Stimulated activated CD4-positive, alpha-beta T cell treated with anti-CD3 and anti-CD28 coated beads, Interleukin-12 subunit alpha, Interleukin-12 subunit beta, amount 100 ng/mL, for 24 hours (primary cell): ENCODE measurements at places on chromosomes 2 and 18.

DNA sequence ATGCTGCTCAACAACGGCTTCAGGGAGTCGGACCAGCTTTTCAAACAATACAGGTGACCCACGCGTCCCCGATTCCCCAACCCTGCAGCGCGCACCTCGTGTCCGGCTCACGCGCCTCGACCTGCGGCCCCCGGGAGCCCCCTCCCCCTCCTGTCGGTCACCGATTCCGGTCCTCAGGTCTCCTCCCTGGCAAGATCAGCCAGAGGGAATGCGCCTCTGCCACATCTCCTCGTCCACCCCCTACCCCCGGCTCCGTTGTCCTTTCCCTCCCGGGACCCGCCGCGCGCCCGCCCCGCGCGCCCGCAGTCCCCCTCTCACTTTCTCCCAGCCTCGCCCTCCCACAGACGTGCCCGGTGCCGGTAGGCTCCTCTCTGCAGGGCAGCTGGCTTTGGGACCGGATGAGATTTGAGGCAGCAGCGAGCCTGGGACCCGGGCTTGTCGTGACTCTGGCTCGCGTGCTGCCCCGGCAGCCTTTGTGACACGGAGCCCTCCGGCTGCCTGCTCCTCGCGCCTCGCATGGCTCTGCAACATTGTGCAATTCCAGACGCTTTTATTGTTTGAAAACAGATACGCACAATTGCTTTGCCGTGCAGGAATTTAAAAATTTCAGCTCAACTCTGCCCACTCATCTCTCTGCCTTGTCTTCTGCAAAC, 558 bp downstream of the TTC39C start:
- no peak for DNase-seq

- DNase-seq, result no peak
These were observed 9.7 kb downstream of the LMAN2L start for GRCh38 chr2:96730212-96730611.

- no peak for DNase-seq
These were observed 101.6 kb downstream of the ADCYAP1 start for GRCh38 chr18:1006304-1006703.

DNA sequence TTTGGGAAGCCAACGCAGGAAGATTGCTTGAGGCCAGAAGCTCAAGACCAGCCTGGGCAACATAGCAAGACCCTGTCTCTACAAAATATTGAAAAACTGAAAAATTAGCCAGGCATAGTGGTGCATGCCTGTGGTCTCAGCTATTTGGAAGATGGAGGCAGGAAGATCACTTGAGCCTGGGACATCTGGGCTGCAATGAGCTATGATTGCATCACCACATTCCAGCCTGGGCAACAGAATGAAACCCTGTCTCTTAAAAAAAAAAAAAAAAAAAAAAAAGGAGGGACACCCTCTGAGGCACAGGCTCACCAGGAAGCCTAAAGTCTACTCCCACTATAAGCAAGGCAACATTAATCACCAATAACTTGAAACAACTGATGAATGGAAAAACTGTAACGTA, 151.1 kb downstream of the CCDC148 start:
- DNase-seq, result no peak

- DNase-seq, result no peak
These were observed 96.7 kb downstream of the STRN start for GRCh38 chr2:36869606-36870005.

GRCh38 chr2:222739939-222740338, 68.5 kb downstream of the MOGAT1 start:
- DNase-seq, result no peak

DNA sequence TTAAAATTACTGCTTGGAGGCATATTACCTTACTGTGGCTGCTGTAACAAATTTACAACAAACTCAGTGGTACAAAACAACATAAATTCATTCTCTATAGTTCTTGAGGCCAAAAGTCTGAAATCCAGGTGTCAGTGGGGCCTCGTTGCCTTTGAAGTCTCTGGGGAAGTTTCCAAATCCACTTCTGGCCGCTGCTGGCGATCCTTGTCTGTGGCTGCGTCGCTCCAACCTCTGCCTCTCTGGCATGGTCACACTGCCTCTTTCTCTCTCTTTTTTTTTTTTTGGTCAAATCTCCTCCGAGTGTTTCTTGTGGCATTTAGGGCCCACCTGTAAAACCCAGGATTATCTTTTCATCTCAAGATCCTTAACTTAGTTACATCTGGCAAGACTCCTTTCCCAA, 182.8 kb downstream of the ST6GAL2 start:
- DNase-seq, result no peak

DNA sequence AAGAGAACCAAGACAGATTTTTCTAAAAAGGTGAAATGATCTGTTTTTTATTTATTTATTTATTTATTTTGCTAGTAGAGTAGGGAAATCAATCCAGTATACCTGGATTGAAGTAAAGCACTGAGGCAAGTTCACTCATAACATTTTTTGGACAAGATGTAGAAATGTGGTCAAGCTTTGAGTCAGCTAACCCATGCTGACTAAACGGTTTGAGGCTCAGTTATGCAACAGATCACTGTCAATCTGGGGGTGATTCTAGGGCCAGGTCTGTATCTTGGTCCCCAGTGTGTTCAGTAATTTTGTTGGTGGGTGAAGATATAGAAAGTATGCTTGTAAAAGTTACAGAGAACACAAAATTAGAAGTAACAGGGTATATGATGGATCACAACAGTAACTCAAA, 60.2 kb downstream of the RMDN2 start:
- DNase-seq, result no peak

GRCh38 chr18:66682855-66683322, 79.0 kb upstream of the CDH19 start:
- no peak for DNase-seq

GRCh38 chr2:136173126-136173525, 55.2 kb upstream of the CXCR4 start:
- no peak for DNase-seq

DNA sequence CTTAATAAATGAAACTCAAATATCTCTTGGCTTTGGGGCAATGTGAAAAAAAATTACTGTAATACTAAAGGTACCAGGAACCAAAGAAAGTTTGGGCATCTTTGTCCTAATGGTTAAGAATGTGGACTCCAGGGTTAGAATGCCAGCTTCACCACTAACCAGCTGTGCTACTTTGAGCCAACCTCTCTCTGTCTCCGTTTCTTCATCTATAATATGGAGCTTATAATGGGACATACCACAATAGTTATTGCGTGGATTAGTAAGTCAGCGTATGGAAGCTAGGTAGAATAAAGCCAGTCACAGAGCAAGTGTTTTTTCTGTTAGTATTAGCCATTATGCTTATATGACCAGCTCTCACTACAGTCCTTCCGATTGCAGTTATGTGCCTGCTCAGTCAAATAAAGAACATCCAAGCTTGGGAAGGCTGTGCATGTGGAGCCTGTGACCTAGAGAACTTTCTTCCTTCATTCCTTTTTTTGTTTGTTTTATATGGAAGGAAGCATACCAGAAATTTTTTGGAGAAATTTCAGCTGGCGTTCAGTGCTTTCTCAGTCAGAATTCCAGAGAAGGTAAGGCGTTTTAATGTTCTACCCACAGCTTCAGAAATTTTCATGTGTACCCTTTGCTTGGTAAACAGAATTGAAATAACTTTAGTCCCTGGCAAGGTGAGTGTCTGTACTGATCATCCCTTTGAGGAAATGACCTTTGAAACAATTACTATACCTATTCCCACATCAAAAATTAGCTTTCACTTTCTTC, 114.0 kb upstream of the RND3 start:
- no peak for DNase-seq

DNA sequence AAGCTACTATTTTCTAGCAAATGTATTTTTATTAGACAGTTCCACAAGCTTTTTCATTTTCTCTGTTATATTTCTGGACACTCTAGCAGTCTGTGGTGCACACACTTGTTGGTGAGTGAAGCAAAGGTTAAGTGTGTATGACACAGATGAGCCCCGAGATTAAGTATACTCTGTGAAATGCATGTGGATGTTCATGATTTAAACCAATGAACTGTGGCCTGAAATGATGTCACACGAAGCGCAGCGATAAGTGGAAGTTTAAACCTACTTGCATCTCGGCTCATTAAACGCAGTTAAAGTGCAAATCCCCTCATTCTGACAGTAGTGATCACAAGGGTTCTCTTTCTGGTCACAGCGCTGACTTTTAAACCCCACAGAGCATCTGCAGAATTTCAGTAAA, 1488.8 kb upstream of the NXPH2 start:
- no peak for DNase-seq

DNA sequence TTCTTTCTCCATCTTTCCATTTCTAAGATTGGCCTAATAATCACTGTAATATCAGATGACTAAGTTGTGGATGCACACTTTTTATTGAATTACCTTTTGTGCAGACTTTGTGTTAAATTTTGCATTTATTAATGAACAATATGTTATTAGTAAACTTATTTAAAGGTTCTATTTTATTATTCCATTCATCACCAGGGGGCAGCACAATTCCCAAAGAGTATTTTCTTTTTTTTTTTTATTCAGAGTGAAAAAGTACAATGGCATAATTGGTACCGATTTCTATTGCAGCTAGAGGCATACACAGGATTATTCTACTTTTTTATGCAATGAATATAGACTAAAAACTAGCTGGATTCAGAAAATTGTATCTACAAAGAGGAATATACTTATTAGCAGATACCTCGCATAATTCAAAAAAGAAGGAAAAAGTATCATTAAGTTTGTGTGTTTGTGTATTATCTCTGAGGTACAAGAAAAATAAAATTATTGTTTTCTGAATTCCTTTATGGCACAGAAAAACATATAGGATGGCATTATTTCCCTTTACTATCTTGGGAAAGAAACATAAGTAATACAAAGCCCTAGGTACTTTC, 390.6 kb downstream of the ERBB4 start:
- DNase-seq, result no peak

- no peak for DNase-seq
These were observed 20.8 kb upstream of the TNP1 start for GRCh38 chr2:216880509-216881184.

- DNase-seq, result no peak
These were observed 27.4 kb upstream of the PXDN start for GRCh38 chr2:1771626-1772280.

DNA sequence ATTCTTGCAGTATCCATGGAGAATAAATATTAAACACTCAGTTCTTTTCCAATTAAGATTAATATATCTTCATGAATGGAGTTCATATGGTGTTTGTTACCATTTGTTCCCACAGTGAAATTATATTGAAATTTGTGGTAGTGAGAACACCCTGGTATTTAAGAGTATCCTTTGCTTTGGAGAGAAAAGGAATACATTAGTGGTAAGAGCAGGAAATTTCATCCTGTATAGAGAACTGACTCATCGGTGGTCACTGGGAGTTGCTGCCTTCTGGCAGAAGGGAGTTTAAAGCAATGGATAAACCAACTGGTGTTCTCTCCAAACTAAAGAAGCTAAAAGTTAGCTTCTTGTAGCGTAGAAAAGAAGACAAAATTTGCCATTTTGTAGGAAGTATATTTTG, 107.3 kb downstream of the MYO1B start:
- DNase-seq, result no peak

DNA sequence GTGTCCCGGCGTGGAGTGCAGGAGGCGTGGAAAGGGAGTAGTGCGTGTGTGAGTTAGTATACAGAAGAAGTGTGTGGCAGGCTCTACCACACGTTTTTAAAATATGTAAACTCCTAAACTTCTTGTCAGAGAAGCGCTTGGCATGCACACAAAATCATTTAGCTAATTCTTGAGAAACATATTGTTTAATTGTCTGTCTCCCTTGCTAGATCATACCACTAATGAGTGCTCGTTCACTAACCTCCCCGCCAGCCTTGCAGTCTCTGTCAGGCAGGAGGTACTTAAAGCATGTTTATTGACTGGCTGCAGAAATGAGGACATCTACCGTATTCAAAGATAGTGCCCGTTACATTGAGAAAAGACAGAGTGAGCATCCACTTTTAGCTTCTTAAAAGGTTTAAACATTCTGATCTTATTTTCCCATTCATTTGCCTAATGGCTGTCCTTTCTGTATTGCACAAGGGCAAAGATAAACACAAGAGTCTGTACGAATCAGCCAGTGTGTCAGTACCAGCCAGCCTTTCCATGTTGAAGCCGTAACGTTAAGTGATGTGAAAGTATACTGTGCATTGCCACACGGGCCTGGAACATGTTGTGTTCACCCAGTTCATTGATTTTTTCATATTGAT, 41.4 kb downstream of the TRAPPC12 start:
- DNase-seq, result no peak

DNA sequence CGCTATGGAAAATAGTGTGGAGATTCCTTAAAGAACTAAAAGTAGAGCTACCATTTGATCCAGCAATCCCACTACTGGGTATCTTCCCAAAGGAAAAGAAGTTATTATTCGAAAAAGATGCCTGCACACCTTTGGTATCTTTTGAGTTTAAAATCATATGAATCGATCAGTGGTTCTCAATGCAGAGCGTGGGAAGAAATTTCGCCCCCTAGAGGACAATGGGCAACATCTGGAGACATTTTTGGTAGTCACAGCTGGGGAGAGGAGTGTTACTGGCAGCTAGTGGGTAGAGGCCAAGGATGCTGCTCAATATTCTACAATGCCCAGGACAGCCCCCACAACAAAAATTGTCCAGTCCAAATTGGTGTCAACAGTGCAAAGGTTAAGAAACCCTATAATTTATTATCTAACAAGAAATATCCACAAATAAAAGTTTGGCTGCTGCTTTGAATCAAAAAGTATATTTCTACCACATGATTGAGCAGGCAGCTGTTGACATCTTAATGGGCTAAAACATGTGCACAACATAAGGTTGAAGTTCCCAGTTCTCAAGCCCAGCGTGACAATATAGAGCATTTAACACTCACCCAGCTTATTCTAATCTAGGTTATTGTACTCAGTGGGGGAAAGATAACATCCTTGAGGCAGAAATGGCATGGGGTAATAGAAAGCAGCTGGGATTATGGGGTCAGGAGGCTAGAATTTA, 425.7 kb downstream of the LRATD1 start:
- DNase-seq, result no peak

DNA sequence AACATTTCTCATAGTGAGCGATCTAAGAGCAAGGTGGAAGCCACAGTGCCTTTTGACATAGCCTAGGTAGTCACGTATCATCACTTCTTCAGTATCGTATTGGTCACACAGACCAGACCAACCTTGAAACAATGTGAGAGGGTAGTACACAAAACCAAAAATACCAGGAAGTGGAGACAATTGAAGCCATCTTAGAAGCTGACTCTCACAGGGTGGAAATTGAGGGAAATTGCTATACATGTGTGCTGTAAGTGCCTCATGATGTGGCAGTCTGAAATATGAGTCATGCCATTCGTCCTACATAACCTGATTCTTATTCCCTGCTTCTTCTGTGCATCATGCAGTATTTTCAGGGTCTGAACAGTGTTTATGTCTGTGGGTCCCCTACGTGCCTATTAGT, 62.3 kb upstream of the STON1 start:
- no peak for DNase-seq

- no peak for DNase-seq
These were observed 53.8 kb downstream of the GRB14 start for GRCh38 chr2:164567335-164567989.

DNA sequence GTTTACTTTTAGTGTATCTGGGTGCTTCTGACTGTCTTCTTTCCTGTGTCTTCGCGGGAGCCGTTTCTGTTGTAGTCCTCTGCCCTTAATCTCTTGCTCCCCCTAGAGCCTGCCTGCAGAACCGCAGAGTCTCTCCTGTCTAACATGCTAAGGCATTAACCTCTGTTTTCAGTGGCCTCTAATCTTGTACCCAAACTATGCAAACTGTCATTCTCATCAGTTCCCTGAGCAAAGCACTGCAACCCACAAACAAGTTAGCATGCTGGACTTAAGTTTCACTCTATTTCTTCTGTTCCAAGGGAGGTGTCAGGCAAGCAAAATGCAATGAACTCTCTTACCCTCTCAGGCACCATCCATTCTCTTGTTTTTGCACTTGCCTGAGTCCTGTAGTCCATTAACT, 138.4 kb downstream of the OTX1 start:
- no peak for DNase-seq
